ENCODE measurements at places on chromosomes 6 and 20.

GRCh38 chr6:36025260-36025931 is 955 bp upstream of the SLC26A8 start:
- no peak for DNase-seq

DNA sequence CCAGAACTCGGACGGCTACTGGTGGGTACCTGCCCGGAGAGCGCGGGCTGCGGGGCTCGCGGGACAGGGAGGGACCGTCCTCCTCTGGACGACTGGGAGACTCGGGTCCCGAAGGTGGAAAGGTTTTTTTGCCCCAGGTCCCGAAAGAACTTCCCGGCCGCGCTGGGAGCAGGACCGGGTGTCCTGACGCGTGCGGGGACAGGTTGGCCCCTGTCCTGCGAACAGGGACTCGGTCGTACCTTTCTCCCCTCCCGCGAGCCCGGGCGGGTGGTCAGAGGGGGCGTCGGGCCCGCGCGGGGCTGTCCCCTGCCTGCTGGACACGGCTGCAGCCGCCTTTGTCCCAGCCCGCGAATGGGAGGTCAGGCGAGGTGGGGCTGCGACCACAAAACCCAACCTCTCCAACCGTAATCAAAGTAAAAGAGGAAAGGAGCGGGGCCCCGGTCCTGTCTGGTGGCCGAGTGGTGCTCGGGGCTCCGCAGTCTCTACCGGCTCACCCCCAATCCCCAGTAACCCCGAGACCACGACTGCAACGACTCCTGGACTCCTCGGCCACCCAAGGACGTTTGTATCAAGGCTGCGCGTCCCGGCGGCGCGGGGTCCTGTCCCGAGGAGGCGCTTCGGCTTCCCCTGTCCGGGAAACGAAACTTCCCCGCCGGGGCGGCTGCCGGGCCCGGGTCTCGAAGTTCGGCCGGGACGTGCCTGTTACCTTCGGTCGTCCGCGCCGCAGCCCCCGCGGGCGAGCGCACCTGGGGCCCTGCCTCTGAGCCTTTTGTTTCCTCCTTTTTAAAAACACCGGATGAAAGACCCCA is 798 bp downstream of the DSP start:
- DNase-seq = peak; percentile 1

- DNase-seq = no peak
These were observed 252.7 kb downstream of the TSHZ2 start for GRCh38 chr20:53224851-53225250.

GRCh38 chr6:159308198-159308597 is 139.0 kb downstream of the FNDC1 start:
- no peak for DNase-seq

DNA sequence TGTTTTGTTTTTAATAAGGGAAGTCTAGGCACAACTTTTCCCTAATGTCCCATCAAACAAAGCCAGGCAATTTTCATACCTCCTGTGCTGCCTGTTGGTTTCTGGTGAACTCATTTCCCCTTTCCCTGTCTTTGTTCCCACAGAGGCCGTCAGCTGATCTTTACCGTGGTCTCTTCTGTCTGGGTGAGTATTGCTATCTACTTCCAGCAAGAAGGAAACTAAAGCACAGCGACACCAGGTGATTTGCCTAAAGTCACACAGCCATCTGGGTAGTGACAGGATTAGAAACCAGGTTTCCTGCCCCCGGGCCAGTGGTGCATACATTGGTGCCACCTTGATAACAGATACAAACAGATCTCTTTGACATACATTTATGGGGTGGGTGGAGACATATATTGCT is 59.6 kb downstream of the RAB44 start:
- DNase-seq = no peak

- DNase-seq = no peak
These were observed 1055.1 kb upstream of the GJE1 start for GRCh38 chr6:141077355-141078333.

- no peak for DNase-seq
These were observed 492.5 kb upstream of the FLRT3 start for GRCh38 chr20:14829906-14830305.

- DNase-seq = no peak
These were observed 1.0 kb upstream of the HCK start for GRCh38 chr20:32050851-32051556.

GRCh38 chr6:144033816-144034735 is 26.0 kb upstream of the PLAGL1 start:
- DNase-seq = no peak

- DNase-seq = no peak
These were observed 44.3 kb downstream of the OSTM1 start for GRCh38 chr6:108030211-108030610.

- DNase-seq = no peak
These were observed 26.7 kb downstream of the SAYSD1 start for GRCh38 chr6:39088331-39088730.

GRCh38 chr20:63706852-63707557 is 771 bp downstream of the ARFRP1 start:
- DNase-seq = peak; percentile 45

DNA sequence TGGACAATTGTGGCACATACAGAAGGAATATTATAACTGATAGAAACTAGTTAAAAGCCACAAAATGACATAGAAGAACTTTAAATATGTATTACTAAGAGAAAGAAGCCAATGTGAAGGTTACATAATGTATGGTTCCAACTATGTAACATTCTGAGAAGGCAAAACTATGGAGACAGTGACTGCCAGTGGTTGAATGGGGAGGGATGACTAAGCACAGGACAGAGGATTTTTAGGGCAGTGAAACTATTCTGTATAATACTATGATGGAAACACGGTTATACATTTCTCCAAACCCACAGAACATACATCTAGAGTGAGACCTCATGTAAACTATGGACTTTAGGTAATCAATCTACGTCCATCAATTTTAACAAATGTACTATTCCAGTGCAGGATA is 22.4 kb downstream of the SYNCRIP start:
- no peak for DNase-seq

DNA sequence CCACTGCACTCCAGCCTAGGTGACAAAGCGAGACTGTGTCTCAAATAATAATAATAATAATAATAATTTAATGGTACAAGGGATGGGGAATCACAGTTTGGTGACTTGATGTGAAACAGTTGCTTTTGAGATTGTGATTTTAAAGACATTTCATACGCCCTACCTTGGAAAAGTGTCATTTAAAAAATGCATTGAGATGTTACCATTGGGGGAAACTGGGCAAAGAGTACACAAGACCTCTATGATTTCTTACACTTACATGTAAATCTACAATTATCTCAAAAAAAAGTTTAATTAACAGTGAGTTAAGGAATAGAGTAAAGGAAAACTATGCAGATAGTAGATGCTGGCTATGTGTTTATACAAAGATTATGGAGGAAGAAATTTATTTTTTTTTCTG is 22.3 kb downstream of the ADTRP start:
- DNase-seq = no peak

GRCh38 chr6:167759912-167760311 is 66.8 kb upstream of the AFDN start:
- no peak for DNase-seq

- DNase-seq = no peak
These were observed 40.0 kb upstream of the TRDN start for GRCh38 chr6:123676793-123677192.

DNA sequence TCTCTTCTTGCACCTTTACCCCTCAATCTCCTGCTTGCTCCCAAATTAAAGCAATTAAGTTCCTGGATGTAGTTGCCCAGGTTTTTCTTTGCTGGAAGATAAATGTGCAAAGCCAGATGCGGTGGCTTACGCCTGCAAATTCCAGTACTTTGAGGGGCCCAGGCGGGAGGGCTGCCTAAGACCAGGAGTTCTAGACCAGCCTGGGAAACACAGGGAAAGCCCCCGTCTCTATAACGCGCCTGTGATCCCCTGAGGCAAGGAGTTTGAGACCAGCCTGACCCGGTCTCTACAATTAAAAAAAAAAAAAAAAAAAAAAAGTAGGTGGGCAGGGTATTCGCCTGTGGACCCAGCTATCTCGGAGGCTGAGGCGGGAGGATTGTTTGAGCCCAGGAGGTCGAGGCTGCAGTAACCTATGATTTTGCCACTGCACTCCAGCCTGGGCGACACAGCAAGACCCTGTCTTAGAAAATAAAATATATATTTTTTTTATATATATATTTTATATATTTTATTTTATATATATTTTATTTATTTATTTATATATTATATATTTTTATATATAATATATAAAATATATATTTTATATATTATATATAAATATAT is 461 bp upstream of the DCDC2 start:
- no peak for DNase-seq

GRCh38 chr6:74603322-74604076 is 602.4 kb downstream of the COL12A1 start:
- no peak for DNase-seq

- no peak for DNase-seq
These were observed 91.7 kb downstream of the CD24 start for GRCh38 chr6:106882601-106883518.

GRCh38 chr6:47492355-47492754 is 14.8 kb downstream of the CD2AP start:
- DNase-seq = no peak

- DNase-seq = no peak
These were observed 12.5 kb upstream of the RALGAPB start for GRCh38 chr20:38460040-38460623.

DNA sequence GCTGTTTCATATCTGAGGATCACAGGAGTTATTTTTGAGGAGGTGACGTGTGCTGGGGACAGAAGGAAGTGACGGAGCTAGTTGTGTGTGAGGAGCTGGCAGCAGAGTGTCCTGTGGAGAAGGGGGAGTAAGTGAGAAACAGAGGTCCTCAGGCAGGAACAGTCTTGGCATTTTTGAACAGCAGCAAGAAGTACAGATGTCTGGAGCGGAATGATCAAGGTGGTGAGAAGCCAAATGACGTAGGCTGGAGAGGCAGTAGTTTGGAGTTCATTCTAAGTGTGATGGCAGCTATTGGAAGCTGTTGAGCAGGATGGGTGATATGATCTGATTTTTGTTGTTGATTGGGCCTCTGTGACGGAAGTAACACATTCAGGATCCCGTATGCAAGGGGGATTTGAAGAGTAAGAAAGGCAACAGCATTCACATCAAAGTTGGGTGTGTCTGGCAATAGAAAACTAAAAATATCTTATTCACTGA is 52.3 kb downstream of the SOBP start:
- DNase-seq = no peak

DNA sequence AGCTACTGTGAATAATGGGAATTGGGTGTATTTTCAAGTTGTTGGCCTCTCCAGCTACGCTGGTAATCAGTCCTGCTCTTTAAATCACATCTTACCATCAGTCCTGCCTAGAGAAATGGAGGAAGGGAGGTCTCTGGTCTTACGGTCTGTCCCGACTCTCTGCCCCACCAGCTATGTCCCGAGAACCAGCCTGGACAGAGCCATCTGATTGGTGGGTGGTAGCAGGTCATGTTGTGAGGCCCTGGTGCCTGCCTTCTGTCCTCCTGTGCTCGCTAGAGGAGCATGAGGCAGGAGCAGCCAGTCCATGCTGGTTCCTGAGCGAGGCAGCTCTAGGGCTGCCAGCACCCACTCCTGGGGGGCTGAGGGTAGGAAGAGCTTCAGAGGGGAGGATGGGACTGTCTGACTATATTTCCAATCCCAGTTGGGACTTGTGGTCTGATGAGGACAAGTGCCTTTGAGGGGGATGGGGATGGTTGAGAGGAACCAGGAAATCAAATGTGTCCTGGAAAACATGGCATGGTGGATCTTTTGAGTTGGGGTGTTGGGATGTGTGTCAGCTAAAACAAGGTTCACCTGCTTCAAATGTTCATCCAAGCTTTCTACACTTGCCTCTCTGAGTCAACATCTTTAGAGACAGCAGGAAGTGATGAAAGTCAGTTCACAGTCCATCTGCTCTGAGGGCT is 33.0 kb downstream of the SYNJ2 start:
- no peak for DNase-seq

- DNase-seq = no peak
These were observed 3.1 kb downstream of the YTHDF1 start for GRCh38 chr20:63212792-63213191.

DNA sequence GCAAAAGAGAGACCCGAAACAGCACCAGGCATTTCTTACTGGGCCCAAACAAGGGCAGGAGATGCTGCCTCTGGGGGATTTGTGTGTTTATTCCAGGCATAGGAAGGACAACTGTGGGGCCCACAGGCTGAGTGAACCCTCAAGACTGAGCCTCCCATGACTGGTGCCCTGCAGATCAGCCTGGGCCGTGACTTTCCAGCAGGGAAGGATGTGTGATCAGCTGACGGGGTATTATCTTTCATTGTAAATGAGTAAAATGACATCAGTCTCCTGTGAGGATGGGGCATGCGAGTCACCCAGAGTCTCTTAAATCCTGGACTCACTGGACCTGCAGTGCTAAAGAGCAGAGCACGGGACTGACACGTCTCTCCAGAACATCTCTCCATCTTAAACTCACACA is 3.9 kb upstream of the TEAD3 start:
- DNase-seq = no peak

DNA sequence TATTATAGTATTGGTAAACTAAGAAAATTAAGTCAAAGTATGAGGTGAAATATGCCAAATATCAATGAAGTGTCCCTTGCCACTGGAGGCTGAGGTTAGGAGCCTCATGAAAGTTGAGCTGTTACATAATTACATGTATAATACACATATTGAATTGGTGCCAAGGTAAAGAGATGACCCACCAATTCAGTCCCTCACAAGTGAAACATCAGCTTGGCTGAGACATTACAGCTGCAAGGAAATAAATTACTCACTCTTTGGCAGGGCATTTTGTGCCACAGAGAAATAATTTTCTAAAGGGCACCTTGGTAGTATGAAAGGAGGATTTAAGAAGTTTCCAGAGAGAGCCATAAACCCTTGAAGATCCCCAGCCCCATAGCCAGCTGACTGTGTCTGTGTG is 127.4 kb downstream of the ADGRG6 start:
- DNase-seq = no peak

DNA sequence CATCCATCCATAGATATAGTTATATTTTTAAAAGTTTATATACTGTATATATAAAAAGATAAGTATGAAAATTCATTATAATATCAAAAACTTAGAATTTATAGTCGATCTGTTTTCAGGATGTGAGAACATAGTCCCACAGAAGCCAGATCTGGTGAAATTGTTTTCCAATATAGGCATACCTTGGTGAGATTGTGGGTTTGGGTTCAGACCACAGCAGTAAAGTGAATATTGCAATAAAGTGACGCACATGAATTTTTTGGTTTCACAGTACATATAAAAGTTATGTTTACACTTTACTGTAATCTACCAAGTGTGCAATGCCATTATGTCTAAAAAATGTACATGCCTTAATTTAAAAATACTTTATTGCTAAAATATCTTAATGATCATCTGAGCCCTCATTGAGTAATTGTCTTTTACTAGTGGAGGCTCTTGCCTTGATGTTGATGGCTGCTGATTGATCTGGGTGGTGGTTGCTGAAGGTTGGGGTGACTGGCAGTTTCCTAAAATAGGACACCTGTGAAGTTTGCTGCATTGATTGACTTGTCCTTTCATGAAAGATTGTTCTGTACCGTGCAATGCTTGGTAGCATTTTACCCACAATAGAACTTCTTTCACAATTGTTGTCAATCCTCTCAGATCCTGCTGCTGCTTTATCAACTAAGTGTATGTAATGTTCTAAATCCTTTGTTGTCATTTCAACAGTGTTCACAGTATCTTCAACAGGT is 29.8 kb downstream of the AIG1 start:
- no peak for DNase-seq

Measured in effector memory CD8-positive, alpha-beta T cell (primary cell).